ENCODE measurements at places on chromosomes 7 and 10.
A peak's percentile ranks its signal among the peaks of the same experiment; 100 is the strongest.

GRCh38 chr7:116111475-116111874 is 80.9 kb upstream of the TFEC start:
- no peak for DNase-seq

DNA sequence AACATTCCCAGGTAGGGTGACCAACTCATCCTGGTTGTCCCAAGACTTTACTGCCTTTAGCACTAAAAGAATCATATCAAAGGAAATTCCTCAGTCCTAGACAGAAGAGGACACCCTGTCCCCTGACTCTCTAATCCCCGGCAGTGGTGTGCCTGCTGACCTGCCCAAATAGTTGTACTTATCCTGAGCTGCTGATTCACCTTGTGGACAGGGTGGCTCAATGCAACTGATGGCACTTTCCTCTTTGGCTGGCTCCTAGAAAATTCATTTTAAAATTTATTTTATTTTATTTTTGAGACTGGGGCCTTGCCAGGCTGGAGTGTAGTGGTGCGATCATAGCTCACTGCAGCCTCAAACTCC is 111.7 kb downstream of the JCAD start:
- no peak for DNase-seq

DNA sequence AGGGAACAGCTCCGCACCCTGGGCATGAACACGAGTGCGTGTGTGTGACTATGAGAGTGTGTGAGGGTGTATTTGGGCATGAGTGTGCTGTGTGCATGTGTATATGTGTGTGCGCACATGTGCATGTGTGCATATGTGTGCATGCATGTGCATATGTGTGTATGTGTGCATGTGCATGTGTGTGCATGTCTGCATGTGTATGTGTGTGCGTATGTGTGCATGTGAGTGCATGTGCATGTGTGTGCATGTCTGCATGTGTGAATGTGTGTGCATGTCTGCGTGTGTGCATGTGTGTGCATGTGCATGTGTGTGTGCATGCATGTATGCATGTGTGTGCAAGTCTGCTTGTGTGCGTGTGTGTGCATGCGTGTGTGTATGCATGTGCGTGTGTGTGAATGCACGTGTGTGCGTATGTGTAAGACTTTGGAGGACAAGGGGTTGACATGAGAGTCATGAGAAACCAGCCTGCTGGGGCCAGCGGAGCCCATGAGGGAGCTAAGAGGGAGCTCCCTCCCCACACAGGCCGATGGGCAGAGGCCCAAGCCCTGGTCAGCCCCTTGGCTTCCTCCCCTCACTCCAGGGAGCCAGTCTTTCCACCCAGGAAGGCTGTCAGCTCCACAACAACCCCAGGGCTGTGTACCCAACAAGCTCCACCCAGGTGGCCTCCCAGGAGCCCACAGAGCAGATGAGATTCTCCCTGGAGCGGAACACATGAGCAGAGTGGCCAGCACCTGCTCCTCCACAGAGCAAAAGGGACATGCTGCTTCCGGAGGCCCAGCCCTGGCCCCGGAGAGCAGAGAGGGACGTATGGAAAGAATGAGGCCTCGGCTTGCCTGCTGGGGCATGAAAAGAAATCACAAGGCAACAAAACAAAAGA is 142.5 kb upstream of the PPP2R2D start:
- DNase-seq: peak; percentile 69

- DNase-seq: peak; percentile 19
These were observed 1.1 kb downstream of the WASL start for GRCh38 chr7:123747620-123748141.

Data from NCI-H510A treated with DMSO at 0.1 percent for 48 hours (cell line).